Astrocyte (in vitro differentiated cells and primary cell): ENCODE measurements at places on chromosomes 2 and 18. TPM values are rescaled to one million over a fixed set of nuclear protein-coding genes. Genes with fewer than 3 reads are reported as not detected.

GRCh38 chr18:79600141-79600540, 79.5 kb upstream of the CTDP1 start:
- DNase-seq, result no peak

- peak; percentile 47 for DNase-seq
These were observed 437.7 kb downstream of the SATB2 start for GRCh38 chr2:199019898-199020507.

The FAM110C gene
- total RNA-seq, result 0.60 and 1.4 TPM in 2 replicates

DNA sequence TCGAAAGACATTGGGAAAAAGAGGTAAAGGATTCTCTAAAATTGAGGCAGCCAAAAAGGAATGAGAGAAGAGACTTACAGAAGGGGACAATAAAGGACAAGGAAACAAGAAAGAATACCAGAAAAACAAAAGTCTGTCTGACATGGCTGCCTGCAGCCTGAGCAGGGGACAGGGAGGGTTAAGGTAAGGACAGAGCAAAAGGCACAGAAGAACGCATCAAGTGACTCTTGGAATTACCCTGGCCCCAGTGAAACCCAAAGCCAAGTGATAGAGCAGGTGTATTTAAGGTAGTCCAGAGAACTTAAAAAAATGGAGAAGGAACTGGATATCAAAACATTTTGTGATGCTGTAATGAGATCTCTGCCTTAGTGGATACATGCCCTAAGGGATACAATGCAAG, 47.1 kb upstream of the XIRP2 start:
- DNase-seq, result no peak

DNA sequence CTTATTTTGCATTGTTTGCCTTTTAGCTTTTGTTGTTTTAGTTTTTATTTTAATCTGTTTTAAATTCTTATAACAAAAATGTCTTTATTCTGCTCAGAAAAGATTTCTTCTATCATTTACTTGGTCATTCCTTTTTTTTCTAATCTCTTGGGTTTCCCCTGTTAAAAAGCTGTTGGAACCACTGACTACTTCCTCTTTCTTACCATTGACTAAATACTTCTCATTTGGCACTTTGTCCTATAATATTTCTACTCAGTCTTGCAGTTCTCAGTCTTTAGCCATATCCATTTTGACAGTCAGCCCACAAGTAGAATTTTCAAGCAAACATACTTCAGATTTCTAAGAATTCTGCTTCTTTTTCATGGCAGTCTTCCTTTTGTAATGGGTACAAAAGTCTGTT, 567.2 kb downstream of the SATB2 start:
- no peak for DNase-seq

GRCh38 chr18:74234326-74235171, 57.2 kb downstream of the CYB5A start:
- peak; percentile 48 for DNase-seq

The REG3A gene
- not detected in 2 replicates for total RNA-seq

- no peak for DNase-seq
These were observed 87.4 kb downstream of the ADAM23 start for GRCh38 chr2:206530727-206531126.

GRCh38 chr18:2572171-2572569, 813 bp downstream of the NDC80 start:
- DNase-seq, result no peak

The B3GNT7 gene
- total RNA-seq, result 1.2 and 1.7 TPM in 2 replicates

DNA sequence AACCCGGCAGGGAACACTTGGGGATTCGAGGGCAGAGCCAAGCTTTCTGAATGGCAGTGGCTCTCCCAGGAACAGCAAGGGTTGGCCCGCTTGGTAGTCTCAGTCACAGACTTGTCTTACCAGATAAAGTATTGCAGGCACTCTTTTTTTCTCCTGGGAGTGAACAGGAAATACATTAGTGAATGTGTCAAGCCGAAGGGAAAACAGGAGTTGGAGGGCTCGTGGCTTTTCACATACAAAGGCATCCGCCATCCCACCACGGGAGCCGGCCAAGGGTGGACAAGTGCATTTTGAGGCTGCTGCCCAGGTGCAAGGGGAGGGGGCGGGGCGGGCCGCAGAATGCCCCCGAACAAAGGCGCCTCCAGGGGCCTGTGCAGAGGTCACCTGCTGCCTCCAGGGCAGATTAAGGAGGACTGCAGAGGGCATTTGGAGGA, 163.3 kb upstream of the SIX3 start:
- no peak for DNase-seq

The RNF152 gene
- total RNA-seq, result 68.7 and 73.9 TPM in 2 replicates

DNA sequence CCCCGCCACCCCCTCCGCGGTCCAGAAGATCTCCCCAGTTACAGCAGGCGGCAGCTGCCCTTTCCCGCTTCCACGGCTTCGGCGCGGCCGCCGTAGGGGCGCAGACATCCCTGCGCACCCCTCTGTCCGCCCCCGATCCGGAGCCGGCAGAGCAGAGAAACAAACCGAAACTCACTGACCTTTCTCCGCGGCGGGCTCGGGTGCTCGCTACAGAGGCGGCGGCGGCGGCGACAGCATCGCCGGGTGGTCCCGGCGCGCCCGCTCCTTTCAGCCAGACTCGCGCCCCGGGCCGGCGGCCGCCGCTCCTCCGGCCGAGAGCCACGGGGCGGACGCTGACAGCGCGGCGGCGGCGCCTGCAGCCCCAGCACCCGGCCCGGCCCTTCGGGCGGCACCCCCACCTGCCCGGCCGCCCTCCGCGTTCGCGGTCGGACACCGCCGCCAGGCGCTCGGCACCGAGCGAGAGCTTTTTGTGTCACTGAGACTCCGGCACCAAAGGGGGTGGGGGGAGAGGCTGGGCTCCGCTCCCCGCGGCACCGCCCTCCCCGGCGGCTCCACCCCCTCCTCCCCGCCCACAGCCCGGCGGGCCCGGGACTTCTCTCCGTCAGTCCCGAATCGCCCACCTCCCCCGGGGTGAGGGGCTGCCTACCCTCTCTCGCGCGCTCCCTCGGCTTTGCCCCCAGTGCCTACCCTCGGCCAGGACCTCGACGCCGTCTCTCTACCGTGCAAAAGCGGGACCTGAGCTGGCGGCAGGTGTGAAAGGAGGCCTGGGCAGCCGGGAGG, 1.4 kb upstream of the RNF152 start:
- DNase-seq, result no peak

DNA sequence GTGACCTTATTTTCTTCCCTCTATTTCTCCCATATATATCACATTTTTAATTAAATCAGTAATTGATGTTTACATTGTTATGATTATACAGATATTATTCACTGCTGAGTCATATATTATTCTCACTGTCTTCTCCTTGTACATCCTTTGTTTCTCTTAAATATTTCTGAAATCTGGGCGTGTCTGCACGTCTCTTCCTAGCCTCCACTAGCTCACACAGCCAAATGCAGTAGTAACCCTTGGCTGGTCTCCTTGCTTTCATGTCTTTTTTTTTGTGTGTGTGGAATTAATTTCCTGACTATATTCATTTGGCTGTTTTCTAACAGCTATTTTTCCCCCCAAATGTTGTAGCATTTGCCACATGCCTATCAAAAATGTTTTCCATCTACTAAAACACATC, 15.8 kb downstream of the CCNYL1 start:
- peak; percentile 30 for DNase-seq

GRCh38 chr2:54074606-54075341, 40.6 kb upstream of the ACYP2 start:
- DNase-seq, result peak; percentile 96

The CYP1B1 gene
- 12.9 and 20.8 TPM in 2 replicates for total RNA-seq

The KCNF1 gene
- 0.19 and 1.6 TPM in 2 replicates for total RNA-seq

DNA sequence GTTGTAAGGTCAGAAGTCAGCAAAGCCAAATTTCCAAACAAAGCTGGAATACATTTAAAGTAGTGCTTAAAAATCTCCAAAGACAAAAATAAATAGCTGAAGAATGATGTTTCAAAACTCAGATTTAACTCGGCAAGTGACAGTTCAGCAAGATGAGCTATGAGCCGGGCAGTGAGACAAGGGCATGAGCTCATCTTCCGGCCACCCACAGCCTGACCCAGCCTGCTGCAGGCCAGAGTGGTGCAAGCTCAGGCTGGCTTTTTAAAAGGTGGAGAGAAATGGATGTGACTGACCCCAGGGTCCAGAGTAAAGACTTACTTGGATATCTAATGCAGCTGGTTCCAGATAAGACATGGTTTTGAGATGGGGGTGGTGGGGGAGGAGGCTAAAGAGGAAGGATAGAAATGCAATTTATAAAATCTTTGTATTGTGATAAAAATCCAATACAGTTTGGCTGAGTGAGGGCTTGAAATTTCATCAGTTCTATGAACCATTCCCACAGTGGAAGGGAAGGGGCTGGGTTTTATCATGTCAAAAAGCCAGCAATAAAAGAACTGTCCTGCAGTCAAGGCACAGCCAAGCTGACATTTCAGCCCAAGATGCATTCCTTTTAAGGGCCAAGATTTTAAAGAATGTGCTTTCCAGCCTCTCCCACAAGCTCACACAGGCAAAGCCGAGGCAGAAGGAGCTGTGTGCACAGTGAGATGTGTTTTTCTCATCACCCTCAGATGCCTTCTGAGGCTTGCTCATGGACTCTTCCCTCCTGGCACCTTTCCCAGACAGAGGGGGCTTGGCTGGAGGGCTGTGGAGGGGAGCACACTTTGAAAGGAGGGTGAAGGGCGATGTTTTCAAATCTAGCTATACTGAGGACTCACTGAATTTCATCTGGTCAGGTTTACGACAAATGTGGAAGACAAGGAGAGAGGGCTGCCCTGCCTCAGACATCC, 97.9 kb upstream of the KLHL29 start:
- peak; percentile 60 for DNase-seq

DNA sequence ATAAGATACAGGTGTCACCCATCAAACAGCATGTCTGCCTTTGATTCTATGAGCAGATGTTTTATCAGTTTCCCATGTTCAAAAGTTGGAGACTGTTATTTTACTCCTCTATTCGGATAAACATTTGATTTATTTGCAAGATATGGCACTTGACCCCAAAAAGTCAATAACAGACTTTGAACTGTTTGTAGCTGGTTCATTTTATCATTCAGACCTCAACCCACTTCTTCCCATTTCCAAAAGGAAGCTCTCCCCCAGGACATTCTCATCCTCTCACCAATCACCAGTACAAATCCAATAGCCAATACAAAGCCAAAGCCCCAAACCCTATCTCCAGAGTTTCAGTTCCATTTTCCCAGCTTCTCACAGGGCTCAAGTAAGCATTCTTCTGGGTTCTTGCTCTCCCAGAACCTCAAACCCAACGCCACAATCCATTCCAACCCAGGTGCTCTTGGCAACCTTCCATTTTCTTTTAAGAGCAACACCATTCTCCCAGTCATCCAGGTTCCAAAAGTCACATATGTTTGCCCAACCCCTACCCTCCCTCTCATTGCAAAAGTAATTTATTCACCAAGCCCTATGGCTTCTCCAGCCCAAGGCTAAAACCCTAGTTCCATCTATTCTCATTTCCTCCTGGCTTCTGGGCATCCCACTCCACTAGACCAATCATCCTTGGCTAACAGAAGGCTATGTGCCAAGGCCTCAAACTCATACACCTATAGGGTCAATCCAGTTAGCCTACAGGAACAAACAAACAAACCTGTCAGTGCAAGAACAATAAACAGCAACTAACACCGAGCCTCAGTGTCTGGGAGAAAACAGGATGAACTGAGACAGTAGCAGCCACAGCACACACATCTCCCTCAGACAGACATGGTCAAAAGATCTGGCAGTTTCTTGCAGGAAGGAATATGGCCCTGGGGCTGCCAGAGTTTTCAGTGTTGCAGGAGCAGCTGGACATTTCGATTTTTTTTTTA, 9.2 kb downstream of the ACVR1 start:
- DNase-seq, result no peak

GRCh38 chr2:100952512-100952911, 49.6 kb upstream of the RPL31 start:
- DNase-seq, result no peak

The MEP1B gene
- not detected in 2 replicates for total RNA-seq

GRCh38 chr18:1124495-1124894, 219.8 kb downstream of the ADCYAP1 start:
- DNase-seq, result no peak

GRCh38 chr2:38966678-38967077, 77.0 kb downstream of the ARHGEF33 start:
- no peak for DNase-seq

DNA sequence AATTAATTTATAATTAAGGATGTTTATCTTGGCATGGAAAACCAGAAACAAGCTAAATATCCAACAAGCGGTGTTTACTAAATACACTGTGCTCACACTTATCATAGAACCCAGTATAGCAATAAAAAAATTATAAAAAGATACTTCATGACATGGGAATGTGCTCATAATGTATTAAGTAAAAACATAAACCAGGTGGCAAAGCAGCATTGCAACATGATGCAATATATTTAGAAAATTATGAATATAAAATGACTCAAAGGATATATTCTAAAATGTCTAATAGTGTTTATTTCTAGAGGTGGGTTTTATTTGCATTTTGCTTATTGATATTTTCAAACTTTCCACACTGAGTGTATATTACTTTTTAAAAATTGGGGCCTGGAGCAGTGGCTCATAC, 84.4 kb upstream of the ATL2 start:
- DNase-seq, result no peak

- DNase-seq, result no peak
These were observed 8.8 kb downstream of the NAB1 start for GRCh38 chr2:190657474-190658255.

GRCh38 chr2:65681503-65681902, 249.1 kb upstream of the SPRED2 start:
- DNase-seq, result no peak

The RIF1 gene
- total RNA-seq, result 39.1 and 39.3 TPM in 2 replicates

DNA sequence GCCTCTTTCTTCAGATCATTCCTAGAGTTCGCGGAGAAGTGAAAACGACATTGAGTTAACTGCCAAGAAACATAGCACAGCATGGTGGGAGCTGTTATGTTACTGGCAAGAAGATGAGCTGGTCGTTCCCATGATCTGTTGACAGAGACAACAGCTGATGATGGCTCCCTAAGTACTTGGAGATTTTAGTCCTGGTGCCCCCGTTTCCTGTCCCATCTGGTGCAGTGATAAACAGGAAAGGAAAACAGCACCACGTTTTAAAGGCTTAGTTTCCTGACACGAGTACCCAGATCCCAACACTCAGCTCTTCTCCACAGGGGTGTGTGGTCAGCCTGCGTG, 56.4 kb upstream of the KCNG2 start:
- DNase-seq, result no peak

The TMEM17 gene
- 2.7 and 4.0 TPM in 2 replicates for total RNA-seq

The CELF4 gene
- total RNA-seq, result 0.16 TPM in 1 of 2 replicates, not detected in the other

The CIB4 gene
- total RNA-seq, result not detected in 2 replicates

DNA sequence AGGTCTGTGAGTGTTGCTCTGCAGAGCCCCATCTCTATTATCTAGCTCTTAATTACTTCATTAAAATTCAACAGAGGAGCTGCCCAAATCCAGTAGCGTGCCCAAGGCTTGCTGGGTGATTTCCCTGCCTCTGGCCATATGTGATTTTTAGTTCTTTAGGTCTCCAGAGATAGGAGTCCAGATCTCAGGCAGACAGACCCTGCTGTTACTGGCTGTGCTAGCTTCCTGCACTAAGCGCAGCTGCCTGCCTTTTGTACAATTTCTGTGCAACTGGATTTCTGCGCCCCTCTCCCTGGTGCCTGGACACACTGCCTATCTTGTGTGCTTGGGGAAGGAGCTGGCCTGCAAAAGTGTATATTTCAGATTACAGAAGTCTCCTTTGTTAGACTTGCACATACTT, 136.5 kb downstream of the TDRD15 start:
- no peak for DNase-seq

The BOK gene
- total RNA-seq, result 64.2 and 64.9 TPM in 2 replicates
